Non-pigmented ciliary epithelial cell (primary cell): ENCODE measurements at places on chromosomes 1 and 21.

- no peak for DNase-seq
Observed at GRCh38 chr1:84159533-84160240, 15.6 kb downstream of the PRKACB start.

- DNase-seq: no peak
Observed at GRCh38 chr1:71908871-71909390, 373.4 kb downstream of the NEGR1 start.

- no peak for DNase-seq
Observed at GRCh38 chr1:162281426-162281825, 95.2 kb downstream of the SPATA46 start.

GRCh38 chr1:163999131-163999530 lies 559.9 kb upstream of the PBX1 start:
- no peak for DNase-seq

DNA sequence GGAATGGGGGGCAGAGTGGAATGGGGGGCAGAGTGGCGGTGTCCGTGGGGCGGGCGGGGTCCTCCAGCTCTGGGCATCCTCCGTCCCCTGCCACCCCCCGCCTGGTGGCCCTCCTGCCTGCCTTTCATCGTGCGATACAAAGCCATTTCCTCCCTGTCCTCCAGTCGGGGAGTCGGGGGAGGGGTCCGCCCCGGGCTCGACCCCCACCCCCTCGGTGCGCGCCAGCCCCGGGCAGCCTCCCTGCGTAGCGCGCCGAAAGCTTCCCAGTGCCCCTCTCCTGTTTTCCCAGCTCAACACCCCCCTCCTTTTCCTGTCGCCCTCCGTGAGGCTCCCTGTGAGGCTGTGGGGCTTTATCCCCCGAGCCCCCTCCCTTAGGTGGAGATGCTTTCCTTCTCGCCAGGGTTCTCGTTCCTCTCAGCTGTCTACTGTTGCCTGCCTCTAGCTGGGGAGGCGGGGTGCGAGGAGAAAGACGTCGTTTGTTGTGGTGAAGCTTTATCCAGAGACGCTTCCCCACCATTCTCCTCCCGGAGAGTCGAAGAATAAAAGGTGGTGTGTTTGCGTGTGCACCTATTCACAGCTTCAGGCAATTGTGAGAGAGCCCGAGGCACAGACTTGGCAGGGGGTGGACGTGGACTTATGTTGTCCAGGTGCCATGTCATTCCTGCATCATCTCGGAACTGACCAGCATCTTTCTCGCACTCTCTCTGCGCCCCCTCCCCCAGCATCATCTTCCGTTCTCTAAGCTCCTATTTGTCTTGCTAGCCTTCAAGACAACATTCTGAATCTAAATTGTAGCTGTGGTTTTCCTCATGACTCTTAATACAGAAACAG lies 848 bp downstream of the DNM3 start:
- no peak for DNase-seq

DNA sequence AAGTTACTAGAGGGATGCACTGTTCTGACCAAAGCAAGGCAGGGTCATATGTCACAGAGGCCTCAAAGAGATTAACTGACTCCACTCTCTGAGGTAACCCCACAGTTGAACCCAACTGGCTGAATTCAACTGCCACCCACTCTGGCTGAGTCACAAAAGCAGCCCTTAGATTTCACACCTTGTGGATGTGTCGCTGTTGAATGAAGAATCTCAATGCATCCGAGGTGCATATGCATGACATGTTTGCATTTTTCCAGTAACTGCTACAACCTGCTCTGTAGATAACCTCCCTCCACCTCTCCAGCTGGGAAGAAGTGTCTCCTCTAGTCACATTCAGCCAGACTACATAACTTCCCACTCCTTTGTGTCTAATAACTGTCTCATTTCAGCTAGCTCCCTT lies 27.9 kb upstream of the KIF21B start:
- no peak for DNase-seq

DNA sequence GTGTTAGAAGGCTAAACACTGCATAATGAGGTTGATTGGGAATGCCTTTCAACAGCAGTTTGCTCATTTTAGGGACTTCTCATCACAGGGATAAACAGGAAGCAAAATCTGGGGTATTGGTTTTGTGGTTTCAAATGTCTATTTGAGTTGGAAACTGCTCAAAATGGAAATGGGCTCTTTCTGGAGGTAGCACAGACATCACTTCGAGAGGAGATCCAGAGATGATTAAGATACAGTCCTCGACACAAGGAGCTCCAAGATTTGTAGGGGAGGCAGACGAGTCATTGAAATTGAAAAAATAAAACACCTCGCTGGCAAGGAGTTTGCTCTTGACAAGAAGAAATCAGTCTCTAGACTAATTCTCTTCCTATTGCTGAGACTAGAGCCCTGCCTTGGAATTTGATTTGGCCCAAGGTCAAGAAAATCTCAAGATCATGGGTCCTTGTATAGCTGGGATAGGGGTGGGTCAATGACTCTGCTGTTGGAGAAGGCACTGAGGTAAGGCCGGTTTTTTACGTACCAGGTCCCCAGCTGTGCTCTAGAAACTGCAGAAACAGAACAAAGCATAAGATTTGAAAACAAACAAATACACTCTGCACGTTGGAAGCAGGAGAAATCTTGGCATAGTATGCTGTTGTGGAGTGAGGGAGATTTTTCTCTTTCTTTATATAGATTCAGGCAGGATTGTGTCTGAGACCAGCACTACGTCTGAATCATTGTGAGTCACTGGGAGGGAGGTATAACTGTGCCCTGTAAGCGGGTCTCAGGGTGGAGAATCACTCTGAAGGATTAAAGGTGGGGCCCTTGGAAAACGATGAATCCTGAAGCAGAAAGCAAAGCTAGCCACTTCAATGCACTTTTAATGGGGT lies 17.7 kb upstream of the KLHDC8A start:
- DNase-seq: peak; percentile 61

DNA sequence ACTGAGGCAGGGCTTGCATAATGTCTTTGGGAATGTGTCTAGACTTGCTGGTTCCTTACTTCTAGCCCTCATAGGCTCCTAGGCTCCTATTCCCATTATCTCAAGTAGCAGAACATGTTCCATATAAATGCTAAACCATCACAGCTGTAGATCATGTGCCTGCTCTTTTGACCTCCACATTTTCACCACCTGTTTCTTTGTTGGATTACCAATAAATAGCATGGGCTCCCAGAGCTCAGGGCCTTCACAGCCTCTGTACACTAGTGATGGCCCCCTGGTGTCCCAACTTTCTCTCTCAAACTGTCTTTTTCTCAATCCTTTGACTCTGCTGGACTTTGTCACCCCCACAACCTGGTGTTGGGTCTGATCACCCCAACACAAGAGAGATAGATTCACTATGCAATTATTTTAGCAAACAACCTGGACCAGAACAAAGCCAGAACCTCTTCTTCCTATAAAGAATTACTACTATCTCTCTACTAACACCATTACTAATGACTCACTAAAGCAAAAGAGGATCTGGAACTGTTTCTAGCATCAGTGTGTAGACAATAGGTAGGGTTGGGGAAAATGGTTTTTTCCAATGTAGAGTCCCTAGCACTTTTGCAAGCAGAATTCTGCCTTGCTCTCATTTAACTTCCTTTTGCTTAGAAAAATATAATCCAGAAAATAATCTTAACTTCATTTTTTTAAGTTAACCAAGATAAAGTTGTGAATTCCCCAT lies 51.7 kb downstream of the WLS start:
- no peak for DNase-seq

GRCh38 chr1:64231654-64232053 lies 28.2 kb downstream of the UBE2U start:
- DNase-seq: no peak

GRCh38 chr1:8747879-8748825 lies 69.3 kb downstream of the RERE start:
- no peak for DNase-seq

- DNase-seq: no peak
Observed at GRCh38 chr1:204493145-204493983, 1.2 kb downstream of the PIK3C2B start.

GRCh38 chr1:1287288-1288110 lies 7.3 kb downstream of the SCNN1D start:
- DNase-seq: no peak

- no peak for DNase-seq
Observed at GRCh38 chr1:193366764-193367507, 180.5 kb upstream of the B3GALT2 start.

DNA sequence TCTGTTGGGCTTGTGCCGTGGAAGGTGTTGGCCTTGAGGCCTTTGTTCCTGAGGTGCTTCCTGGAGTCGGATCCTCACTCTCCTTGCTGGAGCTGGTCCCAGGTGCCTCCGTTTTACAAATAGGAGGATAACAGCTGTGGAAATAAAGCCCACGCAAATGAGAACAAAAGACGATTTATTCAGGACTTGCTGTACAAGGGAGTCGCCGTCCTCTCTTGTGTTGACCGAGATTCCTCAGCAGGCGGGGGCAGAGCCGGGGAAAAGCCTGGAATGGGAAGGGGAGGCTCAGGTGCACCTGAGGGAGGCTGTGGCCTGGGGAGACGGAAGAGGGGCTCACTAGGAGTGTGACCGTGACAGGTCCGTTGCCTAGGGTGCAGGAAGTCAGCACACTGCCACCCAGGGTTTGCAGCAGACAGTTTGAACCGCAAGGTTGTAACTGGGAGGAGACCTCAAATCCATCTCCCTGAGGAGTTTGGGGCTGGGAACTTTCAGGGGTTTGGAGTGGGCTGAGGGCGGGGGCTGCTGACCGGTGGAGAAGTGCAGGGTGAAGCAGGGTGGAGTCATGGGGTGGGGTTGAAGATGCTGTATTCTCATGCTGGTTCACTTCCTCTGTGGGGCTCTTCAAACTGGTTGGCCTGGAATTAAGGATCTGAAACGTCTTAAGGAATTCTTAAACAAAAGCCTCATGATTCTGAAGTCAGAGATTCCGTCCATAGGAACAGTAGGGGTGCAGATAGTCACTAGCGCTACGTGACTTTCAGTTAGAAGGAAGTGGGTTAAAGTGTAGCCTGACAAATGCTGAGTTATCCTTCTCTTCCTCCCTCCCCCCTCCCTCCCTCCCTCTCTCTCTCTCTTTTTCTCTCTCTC lies 2.6 kb upstream of the CSTB start:
- no peak for DNase-seq

DNA sequence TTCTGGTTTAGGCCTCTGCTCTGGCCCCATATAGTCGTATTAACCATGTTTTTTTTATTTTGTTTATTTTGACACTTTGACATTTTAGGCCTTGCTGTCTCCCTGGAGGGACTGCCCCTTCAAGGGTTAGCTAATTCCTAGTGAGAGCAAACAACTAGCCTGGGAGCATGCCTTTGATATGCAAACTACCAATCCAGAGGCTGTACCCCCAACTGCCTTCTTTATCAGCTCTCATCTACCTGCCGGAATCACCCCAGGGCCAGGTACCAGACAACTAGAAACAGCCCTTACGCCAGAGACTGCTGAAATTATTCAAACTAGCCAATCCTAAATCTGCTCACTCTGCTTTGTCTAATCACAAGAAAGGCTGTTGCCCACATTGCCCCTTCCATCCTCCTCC lies 13.0 kb upstream of the ST6GALNAC5 start:
- DNase-seq: no peak

DNA sequence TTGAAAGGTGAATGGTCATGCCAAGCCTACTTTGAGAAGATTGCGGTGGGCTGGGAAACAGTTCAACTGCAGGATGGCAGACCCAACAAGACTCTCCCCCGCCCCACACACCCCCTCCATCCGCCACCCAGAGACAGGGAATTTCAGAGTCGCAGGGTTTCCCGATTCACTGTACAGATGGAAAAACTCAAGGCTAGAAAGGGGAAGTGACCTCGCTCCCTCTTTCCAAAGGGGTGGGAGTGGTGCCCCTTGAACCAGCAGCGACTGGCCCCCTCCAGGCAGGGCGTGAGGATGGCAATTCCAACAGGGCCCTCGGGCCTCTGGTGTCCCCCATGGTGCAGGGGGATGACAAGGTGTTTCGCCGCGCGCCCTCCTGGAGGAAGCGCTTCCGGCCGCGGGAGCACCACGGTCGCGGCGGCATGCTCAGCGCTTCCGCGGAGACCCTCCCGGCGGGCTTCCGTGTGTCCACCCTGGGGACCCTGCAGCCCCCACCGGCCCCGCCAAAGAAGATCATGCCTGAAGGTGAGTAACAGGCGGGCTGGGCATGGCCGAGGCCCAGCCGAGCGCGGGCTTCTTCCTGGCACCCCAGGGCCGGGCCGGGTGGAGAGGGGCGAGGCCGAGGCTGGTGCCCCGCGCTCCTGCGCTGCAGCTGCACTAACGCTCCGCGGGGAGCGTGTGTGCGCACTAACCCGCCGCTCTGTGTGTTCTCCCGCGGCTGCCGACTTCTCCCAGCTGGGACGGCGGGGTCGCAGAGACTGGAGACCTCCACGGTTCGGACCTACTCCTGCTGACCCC lies 10.4 kb downstream of the MYOG start:
- no peak for DNase-seq

- DNase-seq: no peak
Observed at GRCh38 chr1:91885716-91886506, at the start of gene TGFBR3. TSS of gene TGFBR3 (minus strand) at chr1:91886151. CDS start at chr1:91861531, 24,620 bp downstream.

DNA sequence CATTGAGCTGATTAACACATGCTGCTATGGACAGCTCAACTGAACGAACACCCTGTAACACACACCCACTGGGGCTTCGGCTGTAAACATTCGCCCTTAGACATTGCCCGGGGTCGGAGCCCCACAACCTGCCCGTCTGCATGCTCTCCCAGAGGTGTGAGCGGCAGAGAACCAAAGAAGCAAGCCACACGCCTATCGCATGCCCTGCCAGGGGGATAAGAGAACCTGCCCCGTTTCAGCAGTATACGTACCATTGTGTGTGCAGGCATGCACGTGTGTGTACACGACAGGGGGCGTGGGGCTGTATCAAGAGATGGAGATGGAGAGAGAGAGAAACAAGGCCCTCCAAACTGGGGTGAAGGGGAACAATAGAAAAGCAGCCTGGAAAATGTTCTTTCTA lies 9.9 kb upstream of the DESI2 start:
- no peak for DNase-seq

DNA sequence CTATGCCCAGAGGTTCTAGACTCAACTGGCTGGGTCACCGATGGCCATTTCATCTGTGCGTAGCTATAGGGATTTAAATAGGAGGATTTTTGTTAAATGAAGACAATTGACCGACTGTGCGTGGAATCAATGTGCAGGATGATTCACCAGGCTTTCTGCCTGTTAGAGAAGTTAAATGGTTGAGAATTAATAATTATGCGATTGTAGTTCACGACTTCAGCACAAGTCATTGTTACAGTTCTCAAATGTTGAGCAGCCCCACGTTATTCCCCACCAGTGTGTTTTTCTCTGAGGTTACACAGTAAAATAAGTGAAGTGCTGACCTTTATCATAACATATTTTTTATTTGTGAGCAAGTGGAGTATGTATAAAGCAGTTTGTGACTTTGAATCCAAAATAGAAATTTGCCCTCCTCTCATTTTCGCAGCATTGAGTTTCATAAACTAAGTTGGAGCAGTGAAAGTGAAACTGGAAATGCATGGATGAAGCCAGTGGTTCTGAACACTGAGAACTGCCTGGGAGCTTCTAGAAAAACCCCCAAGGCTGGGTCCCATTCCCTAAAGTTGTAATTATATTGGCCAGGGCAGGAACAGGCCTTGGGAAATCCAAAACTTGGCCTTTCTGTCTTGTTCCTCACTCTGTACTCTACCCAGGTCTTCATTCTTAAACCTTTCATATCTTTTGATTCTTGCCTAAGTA lies 102.6 kb downstream of the GALNT2 start:
- DNase-seq: no peak

GRCh38 chr21:33668180-33668579 lies 25.9 kb downstream of the ITSN1 start:
- DNase-seq: no peak

GRCh38 chr21:45517249-45518065 lies 24.8 kb downstream of the SLC19A1 start:
- DNase-seq: no peak

GRCh38 chr1:208369045-208369444 lies 124.9 kb upstream of the PLXNA2 start:
- DNase-seq: no peak
